CD4-positive, alpha-beta memory T cell (primary cell): ENCODE measurements at places on chromosomes 2 and 18. TPM values are rescaled to one million over a fixed set of nuclear protein-coding genes. Genes with fewer than 3 reads are reported as not detected.

The ACADL gene
- not detected for total RNA-seq

The BOLL gene
- total RNA-seq, result not detected

The CRYBA2 gene
- total RNA-seq, result not detected

The CEBPZ gene
- total RNA-seq, result 68.5 TPM

The GCG gene
- total RNA-seq, result not detected

The CYB5A gene
- total RNA-seq, result 27.0 TPM

The ARHGAP15 gene
- 218 TPM for total RNA-seq

The DSC2 gene
- total RNA-seq, result not detected

The CYP27C1 gene
- total RNA-seq, result not detected

The CD8A gene
- total RNA-seq, result 0.91 TPM

The STK11IP gene
- 50.2 TPM for total RNA-seq

The IL37 gene
- total RNA-seq, result not detected

The RNF152 gene
- total RNA-seq, result 0.06 TPM

The CD8B2 gene
- not detected for total RNA-seq

The HOXD9 gene
- not detected for total RNA-seq

The ANKRD29 gene
- not detected for total RNA-seq

The SLC14A1 gene
- total RNA-seq, result 3.6 TPM

The MARCO gene
- total RNA-seq, result not detected

The SLC8A1 gene
- total RNA-seq, result 0.79 TPM

The KLHL14 gene
- not detected for total RNA-seq

The PARD3B gene
- 1.2 TPM for total RNA-seq
